Astrocyte of the cerebellum (primary cell): ENCODE measurements at places on chromosomes 13 and 19.

DNA sequence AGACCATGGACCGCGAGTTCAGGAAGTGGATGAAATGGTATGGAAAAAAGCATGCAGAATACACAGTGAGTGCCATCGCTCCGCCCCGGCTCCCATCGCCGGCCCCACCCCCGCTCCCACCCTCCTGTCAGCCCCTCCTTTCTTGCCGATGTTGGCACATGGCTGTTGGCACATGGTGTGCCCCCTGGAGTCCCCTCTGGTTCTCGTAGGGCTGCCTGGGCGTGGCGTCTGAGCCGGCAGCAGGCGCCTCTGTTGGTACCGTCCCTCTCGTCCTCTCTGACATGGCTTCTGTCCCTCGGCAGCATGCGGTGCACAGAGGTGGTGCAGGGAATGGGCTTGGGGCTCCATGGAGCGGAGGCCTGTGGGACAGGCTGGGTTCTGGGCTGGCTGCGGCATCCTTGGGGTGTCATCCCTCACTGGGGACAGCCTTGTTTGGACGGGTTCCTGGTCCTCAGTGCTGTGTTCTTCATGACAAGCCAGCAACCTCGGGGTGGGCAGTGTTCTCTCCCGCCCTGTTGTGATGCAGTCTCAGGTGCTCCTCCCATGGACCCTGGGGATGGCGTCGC, 30.9 kb downstream of the DOT1L start:
- no peak for DNase-seq

DNA sequence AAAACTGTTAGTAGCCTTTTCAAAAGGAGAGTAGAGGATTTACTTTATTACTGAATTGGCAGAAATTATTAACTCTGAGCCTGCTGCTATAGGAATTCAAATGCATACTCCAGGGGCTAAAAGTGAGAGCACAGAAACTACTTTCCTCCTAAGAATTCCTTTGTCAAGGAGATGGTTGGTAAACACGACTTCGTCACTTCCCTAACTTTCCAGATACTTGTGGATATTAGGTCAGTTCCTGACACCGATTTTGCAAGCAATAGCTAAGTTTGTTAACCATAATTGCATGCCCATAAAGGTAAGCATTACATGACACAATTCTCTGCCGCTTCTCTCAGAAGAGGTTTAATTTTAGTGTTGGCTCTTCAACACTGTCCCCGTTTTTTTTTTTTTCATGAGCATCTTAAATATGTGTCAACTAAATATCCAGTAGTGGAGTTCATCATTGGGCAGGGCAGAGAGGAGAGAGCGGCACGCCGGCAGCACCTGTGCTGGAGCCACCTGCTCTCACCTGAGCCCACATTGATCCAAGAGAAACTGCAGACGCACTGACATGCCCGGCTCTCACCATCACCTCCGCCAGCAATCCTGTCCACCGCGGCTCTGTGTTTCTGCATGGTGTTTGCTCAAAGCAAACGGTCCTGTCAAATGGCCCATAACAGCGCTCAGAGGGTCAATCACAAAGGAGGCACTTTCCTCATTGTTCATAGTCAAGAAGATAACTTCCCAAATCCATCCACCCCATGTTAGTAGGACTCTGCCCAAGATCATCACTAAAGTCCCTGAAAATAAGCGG, 2.6 kb downstream of the MED26 start:
- no peak for DNase-seq

DNA sequence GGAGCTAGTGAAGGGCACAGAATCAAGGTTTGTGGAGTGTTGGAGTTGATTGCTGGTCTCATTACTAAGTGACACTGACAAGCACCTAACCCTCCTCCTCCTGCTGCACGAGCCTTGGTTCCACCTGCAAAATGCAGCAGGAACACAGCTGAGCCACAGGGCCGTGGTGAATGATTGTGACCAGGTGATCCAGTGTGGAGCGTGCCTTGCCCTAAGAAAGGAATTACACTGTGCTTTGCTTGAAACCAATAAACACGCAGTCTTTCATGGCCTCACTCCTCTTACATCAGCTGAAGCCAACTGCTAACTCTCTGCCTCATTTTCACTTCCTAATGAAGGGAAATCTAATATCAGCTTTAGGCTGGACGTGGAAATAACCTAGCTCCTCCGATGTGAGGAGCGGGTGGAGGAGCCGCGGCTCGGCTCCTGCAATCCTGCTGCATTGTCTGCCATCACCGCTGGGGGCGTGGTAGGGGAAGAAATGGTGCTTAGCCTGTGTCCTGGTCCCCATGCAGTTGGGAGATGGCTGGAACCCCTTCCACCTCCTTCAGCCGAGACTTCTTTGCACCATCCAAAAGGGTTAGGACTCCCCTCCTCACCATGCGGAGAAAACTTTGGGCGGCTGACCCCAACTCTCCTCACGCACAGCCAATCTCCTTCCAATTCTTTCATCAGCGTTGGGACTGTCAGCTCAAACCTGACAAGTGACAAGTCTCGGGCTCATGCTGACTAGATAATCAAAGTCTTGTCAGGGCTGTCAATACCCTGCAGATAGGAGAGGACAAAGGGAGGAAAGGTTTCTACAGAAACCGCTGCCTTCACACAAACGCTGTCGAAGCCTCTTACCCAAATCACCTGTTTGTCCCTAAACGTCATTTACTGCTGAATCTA, 427.9 kb downstream of the ZNF536 start:
- DNase-seq: no peak

GRCh38 chr19:45547965-45548609, 36.5 kb downstream of the OPA3 start:
- no peak for DNase-seq

DNA sequence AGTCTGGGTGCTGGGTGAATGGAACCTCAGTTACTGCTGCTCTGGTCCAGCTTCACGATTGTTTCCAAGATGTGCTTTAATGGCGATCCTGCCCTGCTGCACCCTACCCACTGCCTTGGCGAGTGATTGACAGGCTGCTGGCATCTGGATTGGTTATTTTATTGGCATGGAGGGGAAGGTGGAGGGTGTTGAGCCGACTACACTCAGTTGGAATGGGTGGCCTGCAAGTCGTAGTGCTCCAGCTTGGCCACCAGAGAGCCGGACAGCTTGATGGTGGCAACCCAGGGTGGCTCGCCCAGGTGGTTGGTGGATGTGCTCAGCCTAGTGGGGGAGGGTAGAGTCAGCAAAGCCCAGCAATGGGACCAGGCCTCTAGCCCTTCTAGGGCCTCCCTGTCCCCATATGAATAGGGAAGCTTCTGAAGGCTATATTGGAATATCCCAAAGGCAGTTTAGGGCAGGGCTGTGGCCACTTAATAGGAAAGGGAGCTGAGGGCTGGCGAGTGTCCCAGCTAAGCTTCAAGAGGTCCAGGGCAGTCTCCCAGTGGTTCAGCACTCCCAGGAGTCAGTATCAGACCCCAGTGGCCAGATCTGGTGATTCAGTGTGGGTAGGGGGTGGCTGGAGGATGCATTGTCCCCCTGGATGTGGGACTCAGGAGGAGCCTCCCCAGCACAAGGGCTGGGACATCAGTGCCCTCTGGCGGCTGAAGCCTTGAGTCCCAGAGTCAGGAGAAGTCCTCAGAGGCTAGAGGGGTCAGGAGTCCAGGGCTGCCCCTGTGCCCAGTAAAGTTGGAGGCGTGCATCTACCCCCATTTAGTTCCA, 3.4 kb downstream of the GGN start:
- DNase-seq: no peak

DNA sequence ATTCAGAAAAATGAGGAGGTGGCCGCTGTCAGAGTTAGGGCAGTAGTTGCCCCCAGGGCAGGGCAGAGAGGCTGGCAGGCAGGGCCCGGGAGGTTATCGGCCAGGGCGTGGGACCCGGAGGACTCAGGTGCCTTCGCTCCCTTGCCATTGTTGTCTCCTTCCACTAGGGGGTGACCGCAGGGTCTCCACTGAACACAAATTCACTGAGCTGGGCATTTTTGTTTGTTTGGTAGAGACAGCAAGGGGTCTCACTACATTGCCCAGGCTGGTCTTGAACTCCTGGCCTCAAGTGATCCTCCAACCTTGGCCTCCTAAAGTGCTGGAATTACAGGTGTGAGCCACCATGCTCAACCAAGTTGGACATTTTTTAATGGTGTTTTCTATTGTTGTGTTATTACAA, 25.1 kb downstream of the CARS2 start:
- DNase-seq: no peak

- no peak for DNase-seq
These were observed 15.1 kb downstream of the ZNF302 start for GRCh38 chr19:34692549-34692948.

DNA sequence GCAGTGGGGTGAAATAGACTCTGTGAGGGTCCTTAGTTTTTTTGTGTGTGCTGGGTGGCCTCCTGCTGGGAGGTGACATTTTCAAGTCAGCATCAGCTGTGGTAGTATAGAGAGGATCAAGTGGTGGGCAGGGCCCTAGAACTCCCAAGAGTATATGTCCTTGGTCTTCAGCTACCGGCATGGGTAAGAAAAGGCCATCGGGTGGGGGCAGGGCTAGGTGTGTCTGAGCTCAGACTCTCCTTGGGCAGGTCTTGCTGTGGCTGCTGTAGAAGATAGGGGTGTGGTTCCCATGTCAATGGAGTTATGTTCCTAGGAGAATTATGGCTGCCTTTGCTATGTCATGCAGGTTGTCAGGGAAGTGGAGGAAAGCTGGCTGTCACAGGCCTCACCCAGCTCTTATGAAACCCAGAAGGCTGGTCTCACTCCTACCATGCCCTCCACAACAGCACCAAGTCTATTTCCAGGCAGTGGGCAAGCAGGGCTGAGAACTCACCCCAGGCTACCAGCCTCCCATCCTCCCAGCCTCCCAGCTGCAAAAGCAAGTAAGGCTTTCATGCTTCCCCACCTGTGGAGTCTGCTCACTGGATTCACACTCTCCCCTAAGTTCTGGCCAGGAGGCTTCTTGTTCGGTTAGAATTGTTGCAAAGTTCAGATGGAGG, 130.6 kb upstream of the SOX1 start:
- no peak for DNase-seq

DNA sequence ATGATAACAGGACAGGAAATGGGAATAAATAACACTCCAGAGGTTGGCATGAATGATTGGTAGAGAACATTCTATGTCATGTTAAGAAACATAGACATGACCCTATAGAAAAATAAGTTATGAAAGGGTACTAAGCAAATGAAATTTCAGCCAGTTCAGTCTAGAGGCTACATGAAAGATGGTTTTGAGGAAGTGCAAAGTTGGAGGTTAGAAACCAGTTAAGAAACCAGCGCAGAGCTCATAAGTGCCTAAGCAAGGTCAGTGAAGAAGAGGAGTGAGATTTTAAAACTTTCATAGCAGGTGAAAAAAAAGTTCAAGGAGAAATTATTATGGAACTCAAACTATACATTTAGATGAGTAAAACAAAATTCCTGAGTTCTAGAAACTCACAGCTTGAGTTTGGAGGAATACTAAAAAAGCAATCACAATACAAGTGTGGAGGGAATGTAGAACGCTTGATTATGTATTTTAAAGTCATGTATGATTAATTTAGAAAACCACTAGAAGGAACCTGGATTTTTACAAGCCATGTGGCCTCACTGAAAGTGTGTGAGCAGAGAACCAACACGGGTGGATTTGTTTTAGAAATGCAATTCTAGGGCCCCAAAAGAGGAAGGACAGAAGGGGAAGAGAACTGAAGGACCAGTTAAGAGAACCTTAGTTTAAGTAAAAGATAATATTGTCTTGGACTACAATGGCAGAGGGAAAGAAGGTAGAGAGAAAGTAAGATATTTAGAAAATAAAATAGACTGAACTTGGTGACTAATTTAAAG, 162.4 kb downstream of the PCDH20 start:
- no peak for DNase-seq

DNA sequence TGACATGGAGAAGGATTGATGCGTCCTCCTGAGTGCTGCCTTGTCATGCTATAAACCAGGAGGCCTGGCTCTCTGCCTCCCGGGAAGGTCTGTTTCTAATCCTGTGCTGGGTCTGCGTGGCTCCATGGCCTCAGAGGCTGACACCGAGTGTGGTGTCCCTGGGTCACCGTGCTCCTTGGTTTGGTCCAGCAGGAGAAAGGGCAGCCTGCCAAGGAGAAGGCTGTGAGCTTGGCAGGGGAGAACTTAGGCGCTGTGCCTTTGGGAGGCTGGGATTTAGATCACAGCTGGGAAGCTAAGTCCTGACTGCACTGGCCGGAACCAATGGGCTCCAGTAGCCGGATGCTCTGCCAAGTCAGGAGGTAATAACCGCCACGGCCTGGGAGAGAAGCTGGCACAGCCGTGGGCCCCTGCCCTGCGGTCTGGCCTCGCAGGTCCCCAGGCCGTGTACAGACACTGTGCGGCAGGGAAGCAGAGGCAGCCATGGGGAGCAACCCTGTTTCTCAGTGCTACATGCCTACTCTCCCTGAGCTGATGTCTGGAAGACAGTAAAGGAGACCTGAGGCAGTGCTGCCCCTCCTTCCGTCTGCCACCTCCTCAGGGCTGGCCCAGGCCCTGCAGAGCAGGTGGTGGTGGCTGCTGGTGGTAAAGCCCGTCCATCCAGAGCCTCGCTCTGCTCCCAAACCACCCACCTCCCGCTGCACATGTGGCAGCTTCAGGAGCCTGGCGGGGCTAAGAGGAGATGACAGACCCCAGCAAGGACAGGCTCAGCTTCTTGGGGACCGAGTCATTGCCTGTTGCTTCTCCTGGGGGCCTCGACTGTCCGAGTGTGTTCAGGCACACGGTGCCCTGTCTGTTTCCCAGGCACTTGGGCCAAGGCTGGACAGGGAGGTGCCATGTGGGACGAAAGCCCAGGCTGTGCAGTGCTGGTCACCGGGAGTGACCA, 44.9 kb downstream of the C13orf46 start:
- peak; percentile 57 for DNase-seq

DNA sequence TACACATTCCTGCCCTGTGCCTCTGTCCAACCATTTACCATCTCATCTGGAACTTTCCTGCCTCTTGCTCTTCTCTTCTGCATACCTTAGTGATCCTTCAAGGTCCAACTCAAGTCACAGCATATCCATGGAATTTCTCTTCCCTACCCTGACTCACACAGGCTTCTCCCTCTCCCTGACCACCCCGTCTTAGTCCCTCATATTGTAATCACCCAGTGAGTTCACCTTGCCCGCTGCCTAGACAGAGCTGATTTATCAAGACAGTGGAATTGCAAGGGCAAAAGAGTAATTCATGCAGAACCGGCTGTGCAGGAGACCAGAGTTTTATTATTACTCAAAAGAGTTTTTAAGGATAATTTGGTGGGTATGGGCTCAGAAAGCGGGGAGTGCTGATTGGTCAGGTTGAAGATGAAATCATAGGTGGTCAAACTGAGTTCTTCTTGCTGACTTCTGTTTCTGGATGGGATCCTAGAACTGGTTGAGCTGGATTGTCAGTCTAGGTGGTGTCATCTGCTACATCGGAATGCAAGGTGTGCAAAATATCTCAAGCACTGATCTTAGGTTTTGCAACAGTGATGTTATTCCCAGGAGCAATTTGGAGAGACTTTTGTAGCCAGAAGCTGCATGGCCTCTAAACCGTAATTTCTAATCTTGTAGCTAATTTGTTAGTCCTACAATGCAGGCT, 67.2 kb downstream of the HSPH1 start:
- no peak for DNase-seq
